T-helper 1 cell (primary cell): ENCODE measurements at places on chromosomes 5 and 9.

DNA sequence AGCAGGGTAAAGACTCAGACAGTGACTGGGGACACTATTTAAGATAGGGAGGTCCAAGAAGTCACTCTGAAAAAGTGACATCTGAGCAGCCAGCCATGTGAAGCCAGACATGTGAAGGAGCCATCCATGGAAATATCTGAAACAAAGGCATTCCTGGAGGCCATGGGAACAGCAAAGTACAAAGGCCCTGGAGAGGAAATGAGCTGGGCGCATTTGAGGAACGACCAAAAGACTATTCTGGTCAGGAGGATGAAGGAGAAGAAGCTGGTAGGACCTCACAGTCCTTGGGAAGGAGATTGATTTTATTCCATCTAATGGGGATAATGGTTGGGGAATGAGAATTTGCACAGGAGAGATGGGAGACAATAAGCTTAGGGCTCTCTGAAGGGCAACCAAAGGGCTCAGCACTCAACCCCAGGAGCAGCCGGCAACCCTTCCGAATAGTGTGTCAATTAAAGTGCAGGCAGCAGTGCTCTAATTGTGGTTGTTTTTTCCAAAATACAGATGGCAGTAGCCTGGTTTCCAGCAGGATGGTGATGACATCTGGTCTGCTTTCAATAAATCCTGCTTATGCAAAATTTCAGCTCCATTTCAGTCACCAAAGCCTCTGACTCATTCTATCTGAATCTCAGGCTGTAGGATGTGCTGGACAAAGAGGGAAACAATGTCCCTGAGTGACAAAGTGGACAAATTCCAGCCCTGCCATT, 26.7 kb downstream of the FOXI1 start:
- DNase-seq = no peak

GRCh38 chr5:139925216-139925562, 117.9 kb downstream of the NRG2 start:
- DNase-seq = no peak

DNA sequence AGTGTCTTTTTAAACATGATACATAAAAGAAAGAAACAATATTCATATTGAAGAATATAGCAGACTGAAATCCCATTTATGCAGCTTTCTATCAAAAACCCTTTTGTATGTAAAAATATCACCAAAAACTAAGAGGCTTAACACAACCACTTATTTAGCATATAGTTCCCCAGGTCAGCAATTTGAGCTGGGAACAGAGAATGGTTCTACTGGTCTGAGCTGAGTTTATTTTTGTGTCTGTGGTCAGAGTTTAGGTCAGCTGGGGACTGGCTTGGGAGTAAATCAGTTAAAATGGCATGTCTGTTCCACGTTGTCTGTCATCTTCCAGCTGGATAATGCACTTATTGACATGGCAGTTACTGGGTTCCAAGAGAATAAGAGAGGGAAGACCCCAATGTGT, 165.0 kb downstream of the TMEM232 start:
- no peak for DNase-seq

DNA sequence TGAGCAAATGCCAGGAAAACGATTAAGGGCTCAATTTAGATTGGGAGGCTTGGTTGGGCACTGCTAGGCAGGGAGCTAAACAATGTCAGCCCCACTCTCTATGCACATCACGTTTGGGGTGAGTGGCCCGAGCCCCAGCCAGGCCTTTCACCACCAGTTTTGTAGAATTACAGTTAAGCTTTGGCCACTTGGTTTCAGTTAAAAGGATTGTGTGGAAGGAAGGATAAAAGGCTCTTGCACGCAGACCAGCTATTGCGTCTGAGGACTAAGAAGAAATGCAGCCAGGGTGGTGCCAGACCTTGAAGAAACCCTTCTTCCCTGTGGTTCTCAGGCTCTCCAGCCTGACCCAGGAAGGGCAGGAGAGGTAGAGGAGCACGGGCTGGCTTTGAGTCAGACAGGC, 125.3 kb upstream of the SLC44A1 start:
- no peak for DNase-seq

DNA sequence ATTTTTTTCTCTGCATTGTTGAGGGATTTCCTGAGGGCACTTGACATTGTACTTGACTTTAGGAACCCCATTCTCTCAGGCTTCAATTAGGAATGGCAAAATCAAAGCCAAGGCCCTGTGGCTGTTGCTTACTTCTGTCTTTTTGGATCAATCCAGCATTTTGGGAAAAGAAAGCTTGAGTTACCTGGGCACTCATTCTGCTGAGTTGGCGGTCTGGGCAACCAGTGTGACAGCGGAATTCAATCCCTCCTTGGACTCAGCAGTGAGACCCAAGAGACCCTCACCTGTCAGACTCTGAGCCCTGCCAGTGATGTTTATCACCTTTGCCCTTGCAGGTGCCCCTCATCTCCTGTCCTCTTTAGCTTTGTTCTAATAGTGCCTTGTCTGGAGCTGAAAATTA, 225.3 kb downstream of the PAPPA start:
- no peak for DNase-seq

DNA sequence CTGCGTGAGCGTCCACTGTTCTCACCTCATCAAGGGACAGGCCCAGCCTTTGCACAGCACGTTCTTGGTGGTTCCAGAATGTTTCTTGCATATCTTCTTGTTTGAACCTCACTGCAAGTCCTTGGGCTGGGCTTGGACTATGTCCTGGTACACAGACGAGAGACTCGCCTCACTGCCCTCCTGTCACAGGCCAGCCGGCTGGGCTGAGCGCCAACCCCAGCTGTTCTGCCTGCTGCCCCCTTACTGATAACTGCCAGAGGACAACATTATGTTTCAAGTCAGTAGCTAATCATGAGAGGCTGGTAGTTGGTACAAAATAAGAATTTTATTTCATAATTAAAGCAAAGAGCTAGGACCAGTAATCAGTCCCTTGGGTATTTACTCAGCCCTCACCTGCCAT, 52.8 kb upstream of the LRRTM2 start:
- no peak for DNase-seq
